Left cardiac atrium (tissue), 4 donors: ENCODE measurements at places on chromosomes 3 and 15. TPM values are rescaled to one million over a fixed set of nuclear protein-coding genes. Genes with fewer than 3 reads are reported as not detected.
A peak's percentile ranks its signal among the peaks of the same experiment; 100 is the strongest.

DNA sequence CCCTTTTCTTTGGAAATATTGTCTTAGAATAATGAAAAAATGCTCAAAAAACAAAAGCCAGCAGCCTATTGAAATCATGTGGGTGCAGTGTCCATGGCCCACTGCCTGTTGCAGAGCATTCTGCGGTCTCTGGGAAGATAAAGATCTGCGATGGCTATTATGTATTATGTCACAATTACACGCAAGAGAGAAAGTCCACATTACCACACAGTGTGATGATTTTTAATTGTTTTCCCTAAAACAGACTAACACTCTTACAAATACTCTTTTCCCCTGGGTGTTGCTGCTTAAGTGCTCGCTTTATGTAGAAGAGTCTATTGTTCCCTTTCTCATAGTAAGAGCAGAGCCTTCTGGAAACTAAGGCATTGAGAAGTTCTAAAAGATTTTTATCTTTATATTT lies 32.2 kb downstream of the SSR3 start:
- no peak for DNase-seq

- DNase-seq: no peak
Observed at GRCh38 chr3:55417211-55417610, 69.9 kb downstream of the WNT5A start.

The PLD1 gene
- 67.8 TPM for total RNA-seq

GRCh38 chr3:12969486-12969885 lies 103.7 kb downstream of the IQSEC1 start:
- DNase-seq: no peak

GRCh38 chr3:8313560-8314267 lies 187.9 kb upstream of the LMCD1 start:
- no peak for DNase-seq

The PRR20G gene
- not detected for total RNA-seq

GRCh38 chr15:70815604-70816003 lies 38.4 kb downstream of the LARP6 start:
- no peak for DNase-seq

GRCh38 chr3:54279005-54279583 lies 156.7 kb downstream of the CACNA2D3 start:
- no peak for DNase-seq

The KBTBD12 gene
- 3.2 TPM for total RNA-seq

DNA sequence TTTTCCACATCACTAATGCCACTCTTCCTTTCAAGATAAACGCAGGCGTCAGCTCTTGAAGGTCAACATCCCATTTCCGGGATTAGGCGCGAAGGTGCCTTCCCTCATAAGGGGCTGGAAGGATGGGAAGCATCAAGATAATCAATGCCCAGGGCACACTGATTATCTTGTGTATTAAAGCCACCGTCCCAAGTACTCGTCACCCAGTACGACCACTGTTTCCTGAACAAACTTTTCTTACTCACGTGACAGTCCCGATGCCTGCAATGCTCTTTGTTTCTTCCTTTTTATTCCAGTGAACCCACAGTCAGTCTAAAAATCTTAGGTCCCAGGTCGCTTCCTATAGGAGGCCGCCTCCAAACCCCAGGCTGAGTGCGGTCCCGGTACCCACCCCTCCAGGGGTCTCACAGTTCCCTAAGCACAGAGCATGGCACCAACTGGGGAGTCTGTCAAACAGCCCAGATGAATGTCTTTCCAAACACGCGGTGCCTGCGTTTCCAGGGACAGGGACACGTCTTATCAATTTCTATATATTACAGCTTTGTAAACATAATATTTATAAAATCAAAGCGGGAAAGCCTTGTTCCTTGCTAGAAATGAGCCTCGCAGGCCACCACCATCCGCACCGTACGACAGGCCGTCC lies 589 bp downstream of the ANAPC13 start:
- peak; percentile 94 for DNase-seq

The SLC7A14 gene
- total RNA-seq: not detected

- peak; percentile 75 for DNase-seq
Observed at GRCh38 chr15:90762109-90762508, 45.0 kb downstream of the BLM start.

DNA sequence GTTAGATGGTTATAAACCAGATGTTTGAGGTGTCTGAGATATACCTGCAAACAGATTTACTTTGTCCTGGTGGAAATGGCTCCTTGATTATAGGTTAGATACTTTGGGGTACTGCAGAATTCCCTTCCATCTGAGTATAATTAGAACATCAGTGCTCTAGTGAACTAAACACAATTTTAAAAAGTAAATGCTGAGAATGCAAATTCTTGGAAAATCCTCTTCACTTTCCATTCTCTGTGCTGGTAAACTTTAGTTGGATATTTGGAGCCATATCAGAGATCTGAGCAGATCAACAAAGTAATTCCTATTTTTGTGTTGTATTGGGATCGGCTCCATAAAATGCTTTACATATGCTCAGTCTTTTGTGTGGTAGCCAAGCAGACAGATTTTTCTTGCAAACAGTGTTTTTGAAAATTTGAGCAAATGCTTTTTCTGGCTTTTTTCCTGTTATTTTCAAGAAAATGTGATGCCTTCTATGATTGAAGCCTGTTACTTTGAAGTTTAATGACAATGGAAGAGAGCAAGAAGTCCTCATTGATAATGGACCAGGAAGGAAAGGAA lies 37.9 kb upstream of the KCNH8 start:
- no peak for DNase-seq

DNA sequence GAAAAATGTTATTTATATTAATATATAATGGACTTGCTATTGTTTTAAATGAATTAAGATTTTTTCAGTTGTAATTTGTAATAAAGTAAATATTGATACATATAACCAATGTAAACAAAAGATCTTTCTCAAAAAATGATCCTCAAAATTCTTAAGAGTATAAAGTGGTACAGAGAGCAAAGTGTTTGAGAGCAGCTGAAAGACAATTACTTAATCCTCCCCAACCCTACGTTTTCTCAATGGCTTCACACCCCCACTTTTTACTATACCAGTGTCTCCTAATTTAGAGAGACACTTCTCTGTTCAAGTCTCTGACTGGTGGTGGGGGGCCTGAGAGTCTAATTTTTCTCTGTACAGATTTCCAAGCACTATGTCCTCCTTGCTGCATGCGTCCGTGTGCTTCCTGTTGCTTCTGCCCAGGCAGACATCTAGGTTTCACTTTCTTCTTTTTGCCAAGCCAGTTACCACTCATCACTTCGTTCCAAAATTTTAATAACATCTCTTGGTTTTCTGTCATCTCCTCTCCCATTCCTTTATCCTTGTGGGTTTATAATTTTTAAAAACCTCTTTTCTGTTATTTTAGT lies 276.3 kb upstream of the DNAJC19 start:
- DNase-seq: no peak

The GUCA1C gene
- total RNA-seq: not detected

- DNase-seq: no peak
Observed at GRCh38 chr3:60386306-60386705, 864.9 kb downstream of the FHIT start.

- no peak for DNase-seq
Observed at GRCh38 chr3:188299068-188299467, 145.1 kb downstream of the LPP start.

DNA sequence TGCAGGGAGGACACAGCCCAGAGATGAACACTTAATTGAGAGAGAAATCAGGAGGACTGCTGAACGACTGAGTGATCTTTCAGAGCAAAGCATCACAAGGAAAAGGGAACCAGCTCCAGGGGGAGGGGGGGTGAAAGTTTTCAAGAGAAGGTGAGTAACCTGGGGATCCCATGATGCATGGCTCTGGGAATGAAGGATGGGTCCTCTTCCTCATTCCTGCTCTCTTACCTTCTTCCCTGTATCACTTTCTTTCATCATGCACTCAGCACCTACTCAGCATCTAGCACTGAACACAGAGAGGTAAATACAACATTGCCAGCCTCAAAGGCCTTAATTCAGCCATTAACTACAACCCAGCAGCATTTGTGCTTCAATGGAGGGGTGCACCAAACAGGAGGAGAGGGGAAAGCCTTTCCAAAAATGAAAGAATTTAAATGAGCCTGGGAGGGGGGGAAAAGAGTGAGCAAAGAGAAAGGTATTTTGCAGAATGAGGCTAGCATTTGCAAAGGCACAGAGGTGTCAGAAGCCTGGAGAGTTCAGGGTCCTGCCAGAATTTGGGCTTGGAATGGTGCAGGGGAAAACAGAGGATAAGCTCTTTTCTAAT lies 427.4 kb downstream of the FOXP1 start:
- no peak for DNase-seq

- DNase-seq: no peak
Observed at GRCh38 chr15:71431343-71432336, 316.4 kb downstream of the THSD4 start.

DNA sequence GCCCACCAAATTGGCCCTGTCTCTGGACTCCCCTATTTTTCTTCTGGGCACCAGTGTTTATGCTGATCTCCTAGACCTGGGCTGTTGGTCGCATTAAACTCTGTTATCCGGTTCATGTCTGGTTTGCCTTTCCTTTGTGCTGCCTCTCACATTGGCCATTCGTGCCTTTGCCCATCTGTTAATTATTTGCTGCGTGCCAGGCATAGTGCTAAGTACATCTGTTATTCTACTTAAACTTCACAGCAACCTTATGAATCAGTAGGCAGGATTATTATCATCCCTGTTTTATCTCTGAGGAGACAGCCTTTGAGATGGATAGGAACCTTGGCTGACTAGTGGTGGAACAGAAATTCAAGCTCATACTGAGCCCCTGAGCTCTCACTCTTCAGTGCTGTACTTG lies 76.0 kb downstream of the THSD4 start:
- no peak for DNase-seq

DNA sequence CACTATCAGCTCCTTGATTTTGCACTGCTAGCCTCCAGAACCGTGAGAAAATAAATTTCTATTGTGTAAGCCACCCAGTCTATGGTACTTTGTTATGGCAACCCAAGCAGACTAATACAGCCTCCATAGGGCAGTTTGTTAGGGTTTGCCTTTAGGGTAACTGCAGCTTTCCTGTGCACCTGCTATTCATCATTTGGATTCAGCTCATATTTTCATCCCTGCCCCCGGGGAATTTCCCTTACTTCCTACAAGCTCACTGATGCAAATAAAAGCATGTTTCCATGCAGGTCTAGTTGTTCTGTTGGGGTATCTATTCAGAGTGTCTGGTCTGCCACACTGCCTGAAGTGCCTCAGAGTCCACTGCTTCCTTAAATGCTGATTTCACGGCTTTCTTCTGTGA lies 48.6 kb upstream of the ATOSA start:
- DNase-seq: no peak

- DNase-seq: no peak
Observed at GRCh38 chr3:151425627-151426340, 35.1 kb downstream of the IGSF10 start.

DNA sequence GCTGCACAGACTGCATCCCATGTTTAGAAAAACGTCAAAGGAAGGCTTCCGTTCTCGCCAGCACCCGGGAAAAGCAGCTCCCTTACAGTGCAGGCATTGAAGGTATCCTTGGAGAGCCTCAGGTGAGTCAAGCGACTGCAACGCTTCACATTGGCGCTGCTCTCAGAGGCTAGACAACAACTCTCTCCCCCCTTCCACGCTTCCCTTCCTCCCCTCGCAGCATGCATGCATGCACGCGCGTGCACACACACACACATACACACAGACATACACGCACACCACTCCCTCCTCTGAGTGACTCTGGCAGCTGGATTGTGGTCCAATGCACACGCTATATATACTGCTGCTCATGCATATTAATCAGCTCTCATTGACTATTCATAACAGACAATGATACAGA lies 191.1 kb downstream of the PDZRN3 start:
- no peak for DNase-seq

GRCh38 chr3:4688411-4688810 lies 195.3 kb downstream of the ITPR1 start:
- DNase-seq: no peak

DNA sequence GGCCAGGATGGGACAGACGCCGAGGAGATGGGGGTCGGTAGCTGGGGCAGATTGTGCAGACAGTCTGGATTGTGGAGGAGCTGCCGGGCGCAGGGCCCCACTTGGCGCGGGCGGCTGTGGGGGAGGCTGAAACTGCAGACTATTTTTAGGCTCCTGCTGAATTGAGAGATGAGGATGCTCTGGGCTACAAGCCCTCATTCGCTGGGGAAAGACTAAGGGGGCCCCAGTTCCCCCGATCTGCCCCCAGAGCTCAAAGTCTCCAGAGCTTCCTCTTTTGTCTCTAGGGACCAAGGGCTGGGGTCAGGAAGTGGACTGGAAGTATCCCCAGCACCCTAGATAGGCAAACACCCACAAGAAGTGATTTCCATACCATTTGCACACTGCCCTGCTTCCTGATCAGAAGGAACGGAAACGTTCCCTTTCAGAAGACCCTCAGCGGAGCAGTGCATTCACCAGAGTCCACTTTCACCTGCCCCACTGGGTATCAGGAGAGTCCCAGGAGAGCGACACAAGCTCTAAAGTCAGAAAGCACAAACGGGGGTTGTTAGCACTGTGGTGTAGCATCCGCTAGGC lies 29.7 kb downstream of the SEMA7A start:
- no peak for DNase-seq

The SLC28A1 gene
- 0.13 TPM for total RNA-seq

DNA sequence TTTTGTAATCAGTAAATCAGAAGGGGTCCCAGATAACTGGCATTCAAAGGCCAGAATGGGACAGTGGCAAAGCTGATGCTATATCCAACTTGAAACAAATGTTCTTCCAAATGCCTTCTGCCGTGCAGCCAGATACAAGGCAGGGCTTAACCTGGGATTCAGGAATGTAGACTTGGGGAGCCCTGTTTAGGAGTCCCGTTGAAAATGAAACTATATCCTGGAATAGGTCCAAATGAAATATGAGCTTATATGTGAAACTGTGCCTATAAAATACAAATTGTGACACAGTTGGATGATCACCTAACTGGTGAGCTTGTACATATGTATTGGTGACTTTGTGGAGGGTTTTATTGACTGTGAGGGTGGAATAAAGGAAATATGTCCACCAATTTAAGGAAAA lies 28.7 kb downstream of the FRMD4B start:
- DNase-seq: no peak

DNA sequence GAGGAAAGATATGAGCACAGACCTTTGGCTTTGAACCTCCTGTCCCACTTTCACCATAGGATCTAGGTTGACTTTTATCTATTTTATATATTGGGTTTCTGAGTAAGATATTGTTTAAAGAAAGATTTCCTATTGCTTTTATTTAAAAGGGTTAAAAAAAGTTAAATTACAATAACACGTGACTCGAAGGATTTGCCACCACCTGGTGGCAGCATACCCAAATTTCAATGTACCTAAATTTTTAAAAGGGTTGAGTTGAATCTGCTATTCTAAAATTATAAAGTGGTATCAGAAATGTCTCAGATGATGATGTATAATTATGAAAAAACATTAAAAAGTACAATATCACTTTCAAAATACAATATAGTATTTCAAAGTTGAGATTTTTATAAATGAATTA lies 368.4 kb downstream of the MECOM start:
- no peak for DNase-seq

- DNase-seq: no peak
Observed at GRCh38 chr3:183629546-183630301, 5.7 kb upstream of the KLHL24 start.

The PLXND1 gene
- total RNA-seq: 106 TPM

- DNase-seq: no peak
Observed at GRCh38 chr3:173709026-173709425, 311.5 kb downstream of the NLGN1 start.

The ARL13B gene
- 8.6 TPM for total RNA-seq

The SCAANT1 gene
- not detected for total RNA-seq

The GOLGA6L22 gene
- not detected for total RNA-seq
